NCI-H2081 treated with DMSO at 0.1 percent for 48 hours (cell line): ENCODE measurements at places on chromosomes 5 and 9.

- DNase-seq, result no peak
These were observed 60.1 kb upstream of the SPATA31C2 start for GRCh38 chr9:88198341-88198807.

- no peak for DNase-seq
These were observed at the start of gene HRH2 for GRCh38 chr5:175657593-175658271. TSS of gene HRH2 (plus strand) at chr5:175658071. CDS start at chr5:175683234, 25,163 bp downstream.

DNA sequence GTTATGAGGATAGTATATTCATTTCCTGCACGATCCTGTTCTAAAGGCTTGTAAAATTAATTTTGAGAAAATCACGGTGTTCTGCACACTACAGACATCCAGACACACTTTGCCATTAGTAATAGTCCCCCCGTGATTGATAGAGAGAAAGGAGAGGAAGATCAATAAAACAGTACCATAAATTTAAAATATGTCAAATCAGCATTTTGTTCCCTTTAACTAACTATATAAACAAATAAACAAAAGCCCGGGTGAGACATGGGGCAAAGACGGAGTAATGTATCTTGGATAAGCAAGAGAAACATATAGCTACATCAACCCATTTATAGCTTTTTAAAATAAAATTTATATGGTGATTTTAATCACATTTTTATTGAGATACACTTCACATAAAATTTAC, 10.6 kb upstream of the CER1 start:
- no peak for DNase-seq

GRCh38 chr9:123080444-123080843, 47.0 kb downstream of the GPR21 start:
- no peak for DNase-seq

GRCh38 chr5:148730270-148730669, 75.9 kb upstream of the HTR4 start:
- DNase-seq, result no peak

DNA sequence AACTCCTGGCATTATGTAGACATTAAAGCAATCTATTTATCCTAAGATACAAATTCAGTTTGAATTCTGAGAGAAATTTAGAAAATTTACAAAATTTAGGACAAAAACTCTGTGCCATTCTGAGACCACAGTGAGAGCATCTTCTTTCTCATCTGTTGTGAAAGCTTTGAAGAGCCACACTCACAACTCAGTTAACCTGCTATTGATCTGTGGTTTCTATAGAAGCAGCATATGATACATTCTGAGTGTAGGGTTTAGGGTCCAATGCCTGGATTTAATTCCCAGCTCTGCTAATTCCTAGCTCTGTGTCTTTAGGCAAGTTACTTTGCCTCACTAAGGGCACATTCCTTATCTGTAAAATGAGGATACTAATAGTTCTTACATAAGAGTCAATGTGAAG, 21.6 kb downstream of the CAST start:
- DNase-seq, result no peak

DNA sequence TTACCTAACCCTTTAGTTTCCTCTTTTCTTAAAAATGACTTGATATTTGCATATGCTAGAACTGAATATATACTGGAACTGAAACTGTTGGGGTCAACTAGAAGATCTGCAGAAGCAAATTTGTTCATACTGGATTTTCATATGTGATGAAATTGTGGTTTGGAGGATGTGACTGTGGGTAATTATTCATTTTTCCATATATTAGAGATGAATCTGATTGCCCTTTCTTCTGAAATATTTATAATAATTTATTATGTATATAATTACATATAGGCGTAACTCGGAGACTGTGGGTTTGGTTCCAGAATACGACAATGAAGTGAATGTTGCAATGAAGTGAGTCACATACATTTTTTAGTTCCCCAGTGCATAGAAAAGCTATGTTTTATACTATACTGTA, 149.1 kb downstream of the ATP10B start:
- DNase-seq, result no peak

GRCh38 chr9:12497790-12498189, 195.4 kb upstream of the TYRP1 start:
- DNase-seq, result no peak

- no peak for DNase-seq
These were observed 51.3 kb downstream of the TNFSF15 start for GRCh38 chr9:114754581-114754980.

GRCh38 chr9:110240198-110240597, 16.1 kb downstream of the TXN start:
- DNase-seq, result no peak
